Esophagus squamous epithelium (tissue), 5 donors: ENCODE measurements at places on chromosomes 4 and X.

DNA sequence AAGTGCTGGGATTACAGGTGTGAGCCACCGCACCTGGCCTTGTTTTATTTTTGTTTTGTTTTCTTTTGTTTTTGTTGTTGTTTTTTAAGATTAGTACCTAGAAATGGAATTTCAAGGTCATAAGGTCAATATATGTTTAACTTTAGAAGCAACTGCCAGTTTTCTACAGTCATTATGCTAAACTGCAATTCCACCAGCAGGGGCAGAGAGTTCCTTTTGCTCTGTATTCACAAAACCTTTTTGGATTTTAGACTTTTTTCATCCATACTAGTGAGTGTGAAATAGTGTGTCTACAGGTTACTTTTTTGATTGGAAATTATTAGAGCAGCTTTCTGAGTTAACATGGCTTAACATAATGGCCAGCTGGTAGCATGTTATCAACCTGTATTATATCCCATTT lies 580.6 kb downstream of the TRIML1 start:
- no peak for DNase-seq

GRCh38 chr4:88497859-88498409 lies 25.6 kb downstream of the PYURF start:
- DNase-seq = no peak

GRCh38 chr4:46386570-46386969 lies 3.4 kb downstream of the GABRA2 start:
- no peak for DNase-seq

GRCh38 chr4:74362347-74362746 lies 2.6 kb upstream of the EREG start:
- no peak for DNase-seq

DNA sequence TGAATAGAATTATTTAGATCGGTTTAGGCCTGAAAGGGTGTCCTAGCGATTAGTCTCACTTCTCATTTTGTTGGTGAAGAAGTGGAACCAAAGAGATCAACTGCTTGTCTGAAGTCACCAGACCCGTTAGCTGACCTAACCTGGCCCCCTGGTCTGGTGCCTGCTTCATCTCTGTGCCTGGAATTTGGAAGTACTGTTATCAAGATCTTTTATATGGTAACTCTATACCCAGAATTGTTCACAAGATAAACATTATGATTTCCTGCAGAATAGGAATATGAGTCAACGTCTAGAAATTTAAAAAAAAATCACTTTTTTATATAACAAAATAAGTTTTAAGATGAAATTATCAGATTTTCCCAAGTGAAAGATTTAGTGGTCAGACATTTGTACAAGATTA lies 37.2 kb downstream of the LRP2BP start:
- DNase-seq = no peak

GRCh38 chrX:77918568-77918967 lies 8.1 kb downstream of the ATP7A start:
- DNase-seq = no peak

GRCh38 chrX:47293106-47293505 lies 60.3 kb downstream of the USP11 start:
- no peak for DNase-seq

GRCh38 chrX:107549504-107549903 lies 78.8 kb upstream of the PRPS1 start:
- no peak for DNase-seq

- peak; percentile 6 for DNase-seq
Measured at GRCh38 chrX:23901805-23902204, 5.9 kb downstream of the APOO start.

GRCh38 chr4:2364654-2365053 lies 53.8 kb downstream of the ZFYVE28 start:
- no peak for DNase-seq

- no peak for DNase-seq
Measured at GRCh38 chr4:128979934-128980333, 113.4 kb downstream of the SCLT1 start.

GRCh38 chrX:134711135-134711921 lies 53.1 kb upstream of the PLAC1 start:
- DNase-seq = no peak

DNA sequence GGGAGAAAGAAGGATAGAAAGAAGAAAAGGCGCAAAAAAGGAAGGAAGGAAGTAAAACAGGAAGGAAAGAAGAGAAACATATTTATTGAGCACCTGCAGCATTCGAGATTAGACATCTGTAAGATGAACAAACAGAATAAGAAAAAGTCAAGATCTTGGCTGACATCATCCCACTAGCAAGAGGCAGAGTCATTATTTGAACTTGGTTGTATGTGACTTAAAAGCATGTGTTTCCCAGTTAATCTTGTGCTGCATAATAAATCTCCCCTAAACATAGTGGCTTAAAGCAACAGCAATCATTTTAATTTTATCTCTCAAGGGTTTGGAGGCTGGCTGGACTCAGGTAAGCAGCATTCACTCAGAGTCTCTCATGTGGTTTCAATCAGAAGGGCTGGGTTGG lies 38.5 kb upstream of the COX7B2 start:
- no peak for DNase-seq

- DNase-seq = no peak
Measured at GRCh38 chrX:115174548-115174947, 14.7 kb upstream of the RBMXL3 start.

GRCh38 chr4:17189759-17190158 lies 291.3 kb upstream of the LDB2 start:
- no peak for DNase-seq

- no peak for DNase-seq
Measured at GRCh38 chr4:70893790-70894189, 8.4 kb upstream of the MOB1B start.

- no peak for DNase-seq
Measured at GRCh38 chrX:40973619-40974018, 111.6 kb upstream of the USP9X start.

DNA sequence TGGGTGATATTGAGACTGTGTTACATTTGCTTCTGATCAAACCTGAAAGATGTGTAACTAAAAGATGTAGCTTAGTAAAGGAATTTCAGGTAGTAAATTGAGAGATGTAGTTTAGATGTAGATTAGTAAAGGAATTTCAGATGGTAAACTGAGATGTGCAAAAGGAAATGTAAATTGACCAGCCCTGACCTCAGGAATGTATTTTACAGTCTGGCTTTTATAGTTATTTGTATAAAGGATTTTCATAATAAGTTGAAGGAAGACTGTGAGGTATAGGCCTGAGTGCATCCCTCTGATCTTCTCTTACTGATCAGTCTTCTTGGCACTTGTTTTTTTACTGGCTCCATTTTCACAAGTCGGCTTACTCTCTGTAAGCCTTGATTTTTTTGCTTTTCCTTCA lies 3.2 kb downstream of the KLHL2 start:
- no peak for DNase-seq

DNA sequence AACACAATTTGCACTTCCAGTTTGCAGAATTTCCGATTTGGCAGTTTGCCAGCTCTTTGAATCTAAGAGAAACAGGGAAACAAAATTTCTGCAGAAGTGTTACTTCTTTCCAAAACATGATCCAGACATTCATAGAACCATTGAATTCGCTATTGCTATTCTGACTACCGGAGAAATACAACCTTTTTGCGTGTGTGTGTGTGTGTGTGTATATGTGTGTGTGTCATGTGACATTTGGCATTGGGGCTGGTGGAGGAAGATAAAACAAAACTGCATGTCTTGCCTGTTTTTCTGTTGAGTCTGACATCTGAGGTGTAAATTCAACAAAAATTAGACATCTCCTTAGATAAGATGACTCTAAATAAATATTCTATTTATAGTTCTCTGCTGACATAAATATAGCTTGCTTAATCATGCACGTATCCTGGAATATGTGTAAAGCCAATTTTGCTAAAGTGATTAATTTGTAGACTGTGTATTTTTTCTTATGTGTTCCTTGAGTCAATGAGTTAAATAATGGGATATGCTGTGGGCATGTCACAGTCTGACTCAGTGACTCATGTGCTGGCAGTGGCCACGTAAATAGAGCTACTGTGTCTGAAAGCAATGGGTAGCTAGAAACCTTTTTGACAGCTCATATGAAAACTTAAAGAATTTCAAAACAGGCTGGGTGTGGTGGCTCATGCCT lies 98.9 kb downstream of the HPGD start:
- no peak for DNase-seq
